ENCODE measurements at places on chromosomes 2 and 18. TPM values are rescaled to one million over a fixed set of nuclear protein-coding genes. Genes with fewer than 3 reads are reported as not detected.

DNA sequence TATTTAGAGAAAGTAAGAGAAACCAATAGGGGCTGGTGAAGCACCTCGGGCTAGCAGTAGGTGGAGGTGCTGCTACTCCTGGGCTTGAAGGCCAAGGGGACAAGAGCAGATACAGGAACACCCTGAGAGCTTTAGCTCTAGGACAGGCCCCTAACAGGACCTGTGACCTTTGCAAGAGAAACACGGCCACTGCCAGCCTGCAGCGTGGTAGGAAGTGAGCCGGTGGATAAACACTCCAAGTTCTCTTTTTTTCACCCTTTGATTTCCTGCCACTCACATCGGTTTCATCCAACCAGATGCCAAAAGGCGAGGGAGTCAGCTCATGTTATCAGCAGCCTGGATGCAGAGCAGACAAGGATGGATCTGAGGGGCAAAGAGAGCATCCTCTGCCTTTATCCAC lies 66.8 kb upstream of the SPRED2 start:
- H3K36me3 ChIP-seq, result no peaks in the 10 kb centered on the region
- no peak overlapping the region for H3K4me3 ChIP-seq
- H3K27ac ChIP-seq, result no peak overlapping the region

DNA sequence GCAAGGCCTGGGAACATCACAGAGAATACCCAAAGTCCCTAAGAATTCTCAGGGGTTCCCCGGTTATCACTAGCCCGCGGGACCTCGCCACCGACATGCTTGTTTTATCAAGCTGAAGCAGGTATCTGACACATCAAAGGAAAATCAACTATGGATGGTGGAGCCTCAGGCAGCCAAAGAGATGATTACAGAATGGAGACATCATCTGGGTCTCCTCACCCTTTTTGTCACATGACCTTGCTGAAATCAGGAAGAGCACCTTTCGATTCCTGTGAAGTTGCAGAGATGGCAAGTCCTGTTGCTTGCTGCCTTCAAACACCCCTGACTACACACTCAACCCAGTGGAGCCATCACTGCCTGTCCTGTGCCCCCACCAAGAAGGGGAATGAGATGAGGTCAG lies 19.2 kb upstream of the CAB39 start:
- DNase-seq, result no peak
- no peaks in the 10 kb centered on the region for H3K4me1 ChIP-seq
- no peak overlapping the region for H3K4me3 ChIP-seq
- H3K27ac ChIP-seq, result no peak overlapping the region
- no peaks in the 10 kb centered on the region for H3K36me3 ChIP-seq

GRCh38 chr2:110678457-110679336 lies 834 bp upstream of the BUB1 start:
- no peak for DNase-seq
- H3K36me3 ChIP-seq, result peaks cover 13% of the 10 kb centered on the region
- H3K27ac ChIP-seq, result peak overlapping the region; percentile 99
- H3K4me1 ChIP-seq, result peaks cover 30% of the 10 kb centered on the region
- H3K27me3 ChIP-seq, result no peaks in the 10 kb centered on the region

The MERTK gene
- total RNA-seq, result 14.5 TPM

GRCh38 chr2:156864325-156864724 lies 393.2 kb upstream of the GALNT5 start:
- no peaks in the 10 kb centered on the region for H3K4me1 ChIP-seq
- DNase-seq, result no peak
- no peaks in the 10 kb centered on the region for H3K27me3 ChIP-seq
- no peaks in the 10 kb centered on the region for H3K36me3 ChIP-seq

The EGR4 gene
- 0.08 TPM for total RNA-seq

DNA sequence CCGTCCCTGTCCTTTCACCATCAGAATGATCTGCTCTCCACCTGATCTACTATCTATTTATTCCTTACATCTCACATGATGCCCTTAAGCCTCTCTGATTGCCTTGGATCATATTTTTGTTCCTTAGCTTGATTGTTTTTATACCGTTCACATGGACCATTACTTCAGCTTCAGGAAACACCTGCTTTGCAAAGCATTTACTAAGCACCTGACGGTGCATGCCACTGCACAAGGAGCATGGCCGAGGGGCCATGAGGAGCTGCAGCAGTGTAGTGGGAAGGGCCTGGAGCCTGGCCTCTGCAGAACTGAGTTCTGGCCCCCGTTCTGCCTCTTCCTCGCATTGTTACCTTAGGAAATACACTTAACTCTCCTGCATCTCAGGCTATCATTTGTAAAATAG lies 124.1 kb upstream of the NDUFV2 start:
- peaks cover 4% of the 10 kb centered on the region for H3K4me1 ChIP-seq
- DNase-seq, result no peak
- H3K27me3 ChIP-seq, result no peaks in the 10 kb centered on the region
- no peaks in the 10 kb centered on the region for H3K36me3 ChIP-seq

- no peak overlapping the region for H3K4me3 ChIP-seq
- H3K36me3 ChIP-seq, result no peaks in the 10 kb centered on the region
- H3K27me3 ChIP-seq, result no peaks in the 10 kb centered on the region
- DNase-seq, result no peak
- H3K4me1 ChIP-seq, result no peaks in the 10 kb centered on the region
These were observed 350.6 kb upstream of the VRK2 start for GRCh38 chr2:57696016-57696415.

GRCh38 chr2:170984079-170984478 lies 55.0 kb downstream of the GORASP2 start:
- no peak overlapping the region for H3K4me3 ChIP-seq
- no peak for DNase-seq
- no peak overlapping the region for H3K27ac ChIP-seq
- no peaks in the 10 kb centered on the region for H3K27me3 ChIP-seq

- H3K27me3 ChIP-seq, result no peaks in the 10 kb centered on the region
- no peaks in the 10 kb centered on the region for H3K36me3 ChIP-seq
- no peak overlapping the region for H3K27ac ChIP-seq
- no peaks in the 10 kb centered on the region for H3K4me1 ChIP-seq
These were observed 344.8 kb downstream of the RPRM start for GRCh38 chr2:153133716-153134115.

GRCh38 chr2:98012561-98012991 lies 16.8 kb upstream of the TMEM131 start:
- no peaks in the 10 kb centered on the region for H3K4me1 ChIP-seq
- no peak overlapping the region for H3K27ac ChIP-seq
- H3K4me3 ChIP-seq, result no peak overlapping the region
- no peaks in the 10 kb centered on the region for H3K36me3 ChIP-seq

GRCh38 chr18:60413944-60414547 lies 41.5 kb upstream of the MC4R start:
- no peaks in the 10 kb centered on the region for H3K4me1 ChIP-seq
- H3K36me3 ChIP-seq, result no peaks in the 10 kb centered on the region
- no peak overlapping the region for H3K27ac ChIP-seq
- H3K27me3 ChIP-seq, result no peaks in the 10 kb centered on the region
- no peak overlapping the region for H3K4me3 ChIP-seq
- DNase-seq, result peak; percentile 13

The LOXHD1 gene
- not detected for total RNA-seq

The CTAGE1 gene
- not detected for total RNA-seq

DNA sequence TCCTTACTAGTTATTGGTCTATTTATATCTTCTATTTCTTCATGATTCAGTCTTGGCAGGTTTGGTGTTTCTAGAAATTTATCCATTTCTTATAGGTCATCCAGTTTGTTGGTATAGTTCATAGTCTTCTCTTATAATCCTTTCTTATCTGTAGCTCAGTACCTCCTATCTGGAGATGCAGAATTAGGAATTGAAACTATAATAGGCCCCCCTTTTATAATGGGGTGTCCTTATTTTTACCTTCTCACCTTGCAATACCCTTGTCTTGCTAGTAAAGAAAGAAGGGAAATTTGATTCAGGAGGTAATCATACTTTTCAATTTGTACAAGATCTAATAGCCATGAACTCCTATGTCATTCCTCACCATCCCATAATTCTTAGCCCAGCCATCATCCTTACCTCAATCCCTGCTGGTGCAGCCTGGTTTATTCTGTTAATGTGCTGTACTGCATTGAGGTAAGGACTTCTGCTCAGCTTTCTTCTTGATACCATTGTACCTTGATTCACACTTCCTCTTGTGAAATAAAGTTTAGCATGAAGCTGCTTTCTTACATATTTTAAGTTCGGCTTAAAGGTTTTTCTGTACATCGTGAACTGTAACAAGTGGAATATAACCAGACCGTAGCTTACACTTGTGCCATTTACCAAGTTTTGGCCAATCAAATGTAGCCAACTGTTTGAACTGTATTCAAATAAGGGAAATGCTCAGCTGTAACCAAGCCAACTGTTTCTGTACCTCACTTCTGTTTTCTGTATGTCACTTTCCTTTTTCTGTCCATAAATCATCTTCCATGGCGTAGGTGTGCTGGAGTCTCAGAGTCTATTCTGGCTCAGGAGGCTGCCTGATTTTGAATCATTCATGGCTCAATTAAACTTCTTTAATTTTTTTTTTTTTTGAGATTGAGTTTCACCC lies 40.1 kb upstream of the PTH2R start:
- no peaks in the 10 kb centered on the region for H3K4me1 ChIP-seq
- H3K4me3 ChIP-seq, result no peak overlapping the region
- no peaks in the 10 kb centered on the region for H3K27me3 ChIP-seq
- no peaks in the 10 kb centered on the region for H3K36me3 ChIP-seq

GRCh38 chr2:211468877-211469663 lies 912.7 kb downstream of the CPS1 start:
- no peak overlapping the region for H3K27ac ChIP-seq
- no peaks in the 10 kb centered on the region for H3K27me3 ChIP-seq
- no peaks in the 10 kb centered on the region for H3K4me1 ChIP-seq
- DNase-seq, result no peak

DNA sequence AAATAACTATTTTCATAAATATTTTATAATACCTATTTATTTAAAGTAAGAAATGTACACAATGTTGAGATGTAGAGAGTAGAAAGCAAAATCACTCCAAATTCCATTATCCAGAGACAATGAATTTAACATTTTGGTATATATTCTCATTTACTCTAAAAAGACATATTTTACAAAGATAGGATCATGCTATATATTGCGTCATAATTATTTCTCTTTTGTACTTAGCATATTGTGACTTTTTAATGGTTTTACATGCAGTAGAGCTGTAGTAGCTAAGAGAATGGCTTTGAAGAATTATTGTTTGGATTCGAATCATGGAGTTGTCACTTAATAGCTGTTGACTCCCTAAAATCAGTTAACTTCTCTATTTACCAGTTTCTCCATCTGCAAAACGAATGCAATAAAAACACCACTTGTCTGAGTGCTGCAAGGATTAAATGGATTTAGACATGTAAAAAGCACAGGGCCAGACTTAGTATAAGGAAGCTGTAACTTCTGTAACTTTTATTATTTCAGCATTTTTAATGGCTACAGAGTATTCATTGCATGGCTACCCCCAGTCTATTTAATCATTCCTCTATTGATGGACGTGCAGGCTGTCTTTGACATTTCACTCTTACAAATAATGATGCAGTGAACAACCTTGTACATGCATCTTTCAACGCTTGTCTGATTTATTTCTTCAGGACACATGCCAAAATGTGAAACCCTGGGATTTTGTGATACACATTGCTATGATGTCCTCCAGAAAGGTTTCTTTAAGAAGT lies 33.2 kb downstream of the KCNS3 start:
- H3K4me3 ChIP-seq, result no peak overlapping the region
- H3K4me1 ChIP-seq, result no peaks in the 10 kb centered on the region

The TCF23 gene
- 0.03 TPM for total RNA-seq

The MTIF2 gene
- total RNA-seq, result 34.1 TPM

GRCh38 chr2:119137502-119137901 lies 21.0 kb downstream of the C1QL2 start:
- no peak for DNase-seq
- no peak overlapping the region for H3K4me3 ChIP-seq
- no peak overlapping the region for H3K27ac ChIP-seq
- H3K4me1 ChIP-seq, result no peaks in the 10 kb centered on the region
- H3K27me3 ChIP-seq, result peaks cover 3% of the 10 kb centered on the region

The MYO7B gene
- total RNA-seq, result 0.15 TPM

- H3K4me1 ChIP-seq, result peaks cover 8% of the 10 kb centered on the region
- no peak overlapping the region for H3K4me3 ChIP-seq
- peaks cover 6% of the 10 kb centered on the region for H3K27me3 ChIP-seq
- H3K36me3 ChIP-seq, result no peaks in the 10 kb centered on the region
These were observed 161.0 kb downstream of the TWIST2 start for GRCh38 chr2:239008677-239009588.

GRCh38 chr18:55189972-55190371 lies 230.7 kb upstream of the CCDC68 start:
- no peak overlapping the region for H3K27ac ChIP-seq
- no peaks in the 10 kb centered on the region for H3K27me3 ChIP-seq
- no peaks in the 10 kb centered on the region for H3K4me1 ChIP-seq

GRCh38 chr2:126703311-126703710 lies 47.4 kb downstream of the GYPC start:
- no peaks in the 10 kb centered on the region for H3K27me3 ChIP-seq
- no peaks in the 10 kb centered on the region for H3K36me3 ChIP-seq
- H3K4me1 ChIP-seq, result no peaks in the 10 kb centered on the region
- H3K27ac ChIP-seq, result no peak overlapping the region
- DNase-seq, result no peak
- no peak overlapping the region for H3K4me3 ChIP-seq

The PAX3 gene
- total RNA-seq, result not detected

- H3K36me3 ChIP-seq, result peaks cover 7% of the 10 kb centered on the region
- H3K4me3 ChIP-seq, result no peak overlapping the region
- peaks cover 15% of the 10 kb centered on the region for H3K4me1 ChIP-seq
- no peak for DNase-seq
- peak overlapping the region; percentile 60 for H3K27ac ChIP-seq
These were observed 168.9 kb downstream of the ANTXR1 start for GRCh38 chr2:69181806-69182427.

- no peaks in the 10 kb centered on the region for H3K4me1 ChIP-seq
- H3K27me3 ChIP-seq, result no peaks in the 10 kb centered on the region
- no peak for DNase-seq
- H3K4me3 ChIP-seq, result no peak overlapping the region
These were observed 80.7 kb upstream of the RASGRP3 start for GRCh38 chr2:33395655-33396249.

The ABCB11 gene
- total RNA-seq, result 0.05 TPM

- no peak overlapping the region for H3K4me3 ChIP-seq
- H3K27me3 ChIP-seq, result no peaks in the 10 kb centered on the region
- no peak for DNase-seq
- no peaks in the 10 kb centered on the region for H3K4me1 ChIP-seq
- no peak overlapping the region for H3K27ac ChIP-seq
These were observed 115.5 kb downstream of the ABCA12 start for GRCh38 chr2:215022910-215023309.

The CNNM3 gene
- 34.0 TPM for total RNA-seq

DNA sequence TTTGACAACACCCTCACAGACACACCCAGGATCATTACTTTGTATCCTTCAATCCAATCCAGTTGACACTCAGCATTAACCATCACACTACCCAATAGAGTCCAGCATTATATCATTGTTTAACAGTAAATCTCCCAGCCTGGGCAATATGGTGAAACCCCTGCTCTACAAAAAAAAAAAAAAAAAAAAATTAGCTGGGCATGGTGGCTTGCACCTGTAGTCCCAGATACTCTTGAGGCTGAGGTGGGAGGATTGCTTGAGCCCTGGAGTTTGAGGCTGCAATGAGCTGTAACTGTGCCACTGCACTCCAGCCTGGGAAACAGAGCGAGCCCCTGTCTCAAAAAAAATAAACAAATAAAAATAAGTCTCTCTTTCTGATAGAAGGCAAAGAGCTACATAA lies 304.0 kb downstream of the STK39 start:
- H3K4me3 ChIP-seq, result no peak overlapping the region
- no peaks in the 10 kb centered on the region for H3K4me1 ChIP-seq
- peaks cover 9% of the 10 kb centered on the region for H3K27me3 ChIP-seq
- no peaks in the 10 kb centered on the region for H3K36me3 ChIP-seq
- no peak for DNase-seq

- H3K27ac ChIP-seq, result no peak overlapping the region
- H3K36me3 ChIP-seq, result no peaks in the 10 kb centered on the region
- no peak for DNase-seq
- no peak overlapping the region for H3K4me3 ChIP-seq
These were observed 282.9 kb upstream of the SLC8A1 start for GRCh38 chr2:40734797-40735196.

The CD8A gene
- total RNA-seq, result 0.41 TPM
